ENCODE measurements at places on chromosomes 6 and 20. TPM values are rescaled to one million over a fixed set of nuclear protein-coding genes. Genes with fewer than 3 reads are reported as not detected.

Gene DDX43
- total RNA-seq: 5.0 TPM

DNA sequence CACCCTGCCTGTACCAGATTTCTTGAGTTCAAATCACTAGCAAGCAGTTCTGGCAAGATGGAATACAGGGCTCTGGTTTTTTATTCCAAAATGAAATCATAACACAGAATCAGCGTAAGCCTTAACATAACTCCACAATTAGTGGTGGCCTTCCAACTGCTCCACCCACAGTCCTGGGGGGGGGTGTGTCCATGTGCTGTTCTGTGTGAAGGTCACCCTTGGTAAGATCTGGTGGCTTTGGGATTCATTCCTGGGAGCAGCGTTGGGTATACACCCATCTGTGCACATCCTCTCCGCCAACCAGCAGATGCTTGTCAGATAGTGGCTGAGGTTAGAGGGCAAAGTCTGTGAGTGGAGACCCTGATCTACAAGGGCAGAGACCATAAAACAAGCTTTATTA is 49.9 kb upstream of the CD83 start:
- DNase-seq: no peak

Gene GINS1
- total RNA-seq: 2.4 TPM

- DNase-seq: peak; percentile 58
Observed at GRCh38 chr6:34585108-34585507, 29.0 kb upstream of the SPDEF start.

DNA sequence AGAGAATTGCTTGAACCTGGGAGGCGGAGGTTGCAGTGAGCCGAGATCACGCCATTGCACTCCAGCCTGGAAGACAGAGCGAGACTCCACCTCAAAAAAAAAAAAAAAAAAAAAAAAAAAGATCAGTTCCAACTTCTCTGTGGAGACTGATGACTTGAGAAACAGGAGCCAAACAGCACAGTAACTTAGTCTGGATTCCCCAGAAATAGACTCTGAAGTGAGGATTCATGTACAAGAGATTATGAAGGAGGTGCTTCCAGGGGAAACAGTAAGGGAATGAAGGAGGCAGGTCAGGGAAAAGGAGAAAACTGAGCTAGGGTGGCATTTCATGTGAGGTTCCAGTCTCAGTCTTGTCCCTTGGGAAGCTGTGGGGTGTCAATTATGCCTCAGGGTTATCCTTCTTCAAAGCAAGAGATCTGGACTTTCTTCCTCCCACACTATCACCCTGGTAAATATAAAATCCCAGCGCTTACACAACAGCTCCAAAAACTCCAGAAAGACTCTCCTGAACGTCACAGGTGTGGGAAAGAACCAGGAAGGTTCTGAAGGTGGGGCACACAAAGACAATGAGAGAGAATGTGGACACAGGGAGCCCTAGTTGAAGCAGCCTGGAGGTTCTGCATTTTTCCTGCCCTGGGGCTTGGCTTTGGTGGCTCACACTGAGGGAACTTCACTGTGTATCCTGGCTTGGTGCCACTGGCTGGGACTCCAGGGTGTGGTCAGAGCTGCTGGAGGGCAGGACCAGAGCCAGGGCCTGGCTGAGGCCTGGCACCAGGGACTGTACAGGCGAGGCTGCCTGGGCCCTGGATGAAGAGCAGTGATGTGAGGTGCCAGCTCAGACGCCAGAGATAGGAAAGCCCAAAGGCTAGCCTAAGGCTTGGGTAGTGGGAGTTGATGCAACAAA is 46.8 kb downstream of the PCNA start:
- peak; percentile 89 for DNase-seq

DNA sequence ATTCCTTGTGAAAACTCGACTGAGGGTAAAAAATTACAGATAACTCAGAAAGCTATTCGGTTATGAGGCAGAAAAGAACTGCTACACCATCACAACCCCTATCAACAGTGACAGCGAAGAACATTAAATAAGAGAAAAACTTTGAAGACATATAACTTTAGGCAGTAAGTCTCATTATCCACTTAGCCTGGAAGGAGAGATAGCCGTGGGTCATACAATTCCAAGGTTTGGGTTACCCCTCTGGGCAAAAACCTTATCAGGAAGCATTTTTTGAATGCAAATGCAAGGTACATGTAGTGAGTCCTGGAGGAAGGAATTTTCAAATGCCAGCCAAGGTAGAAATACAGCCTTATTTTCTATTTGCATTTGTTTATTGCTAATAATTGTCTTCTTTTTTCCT is 129.8 kb downstream of the FLRT3 start:
- DNase-seq: no peak

Gene FOXC1
- 39.4 TPM for total RNA-seq

Gene GPLD1
- 0.72 TPM for total RNA-seq
